ENCODE measurements at places on chromosomes 13 and 19. TPM values are rescaled to one million over a fixed set of nuclear protein-coding genes. Genes with fewer than 3 reads are reported as not detected.

ZGLP1 gene
- 11.3 TPM for total RNA-seq

PTGIR gene
- not detected for total RNA-seq

GRCh38 chr13:89550938-89551337, 1796.5 kb upstream of the MIR17HG start:
- no peak for DNase-seq

DNA sequence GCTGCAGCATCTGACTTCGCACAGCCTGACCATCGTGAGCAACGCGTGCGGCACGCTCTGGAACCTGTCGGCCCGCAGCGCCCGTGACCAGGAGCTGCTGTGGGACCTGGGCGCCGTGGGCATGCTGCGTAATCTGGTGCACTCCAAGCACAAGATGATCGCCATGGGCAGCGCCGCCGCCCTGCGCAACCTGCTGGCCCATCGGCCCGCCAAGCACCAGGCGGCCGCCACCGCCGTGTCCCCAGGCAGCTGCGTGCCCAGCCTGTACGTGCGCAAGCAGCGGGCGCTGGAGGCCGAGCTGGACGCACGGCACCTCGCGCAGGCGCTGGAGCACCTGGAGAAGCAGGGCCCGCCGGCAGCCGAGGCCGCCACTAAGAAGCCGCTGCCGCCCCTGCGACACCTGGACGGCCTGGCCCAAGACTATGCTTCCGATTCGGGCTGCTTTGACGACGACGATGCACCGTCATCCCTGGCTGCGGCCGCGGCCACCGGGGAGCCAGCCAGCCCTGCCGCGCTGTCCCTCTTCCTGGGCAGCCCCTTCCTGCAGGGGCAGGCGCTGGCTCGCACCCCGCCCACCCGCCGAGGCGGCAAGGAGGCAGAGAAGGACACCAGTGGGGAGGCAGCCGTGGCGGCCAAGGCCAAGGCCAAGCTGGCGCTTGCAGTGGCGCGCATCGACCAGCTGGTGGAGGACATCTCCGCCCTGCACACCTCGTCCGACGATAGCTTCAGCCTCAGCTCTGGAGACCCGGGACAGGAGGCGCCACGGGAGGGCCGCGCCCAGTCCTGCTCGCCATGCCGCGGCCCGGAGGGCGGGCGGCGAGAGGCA, 13.6 kb downstream of the C19orf25 start:
- DNase-seq = no peak

DNA sequence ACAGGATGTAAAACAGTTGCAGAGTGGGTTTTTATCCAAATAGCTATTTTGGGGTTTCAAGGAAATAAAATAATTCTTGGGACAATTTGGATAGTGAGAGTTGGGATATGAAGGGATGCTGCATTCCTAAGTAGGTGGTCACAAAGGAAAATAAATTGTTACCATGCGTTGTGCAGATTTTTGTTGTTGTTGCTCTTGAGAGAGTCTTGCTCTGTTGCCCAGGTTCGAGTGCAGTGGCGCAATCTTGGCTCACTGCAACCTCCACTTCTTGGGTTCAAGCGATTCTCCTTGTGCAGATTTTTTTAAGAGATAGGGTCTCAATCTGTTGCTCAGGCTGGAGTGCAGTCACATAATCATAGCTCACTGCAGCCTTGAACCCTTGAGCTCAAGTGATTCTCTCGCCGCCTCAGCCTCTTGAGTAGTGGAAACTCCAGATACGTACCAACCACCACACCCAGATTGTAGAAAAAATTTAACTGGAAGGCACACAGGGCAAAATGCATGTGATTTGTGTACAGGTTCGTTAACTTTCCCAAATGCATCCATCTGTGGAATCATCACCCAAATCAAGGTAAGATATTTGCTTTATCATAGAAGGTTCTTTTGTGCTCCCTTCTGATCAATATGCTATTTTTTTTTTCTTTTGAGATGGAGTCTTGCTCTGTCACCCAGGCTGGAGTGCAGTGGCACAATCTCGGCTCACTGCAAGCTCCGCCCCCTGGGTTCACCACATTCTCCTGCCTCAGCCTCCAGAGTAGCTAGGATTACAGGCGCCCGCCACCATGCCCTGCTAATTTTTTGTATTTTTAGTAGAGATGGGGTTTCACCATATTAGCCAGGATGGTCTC, 16.0 kb downstream of the SLC1A5 start:
- no peak for DNase-seq

GRCh38 chr19:13962699-13963602, 10.6 kb downstream of the DCAF15 start:
- DNase-seq = no peak
